Myocyte (in vitro differentiated cells): ENCODE measurements at places on chromosomes 12 and 14.
A peak's percentile ranks its signal among the peaks of the same experiment; 100 is the strongest.

DNA sequence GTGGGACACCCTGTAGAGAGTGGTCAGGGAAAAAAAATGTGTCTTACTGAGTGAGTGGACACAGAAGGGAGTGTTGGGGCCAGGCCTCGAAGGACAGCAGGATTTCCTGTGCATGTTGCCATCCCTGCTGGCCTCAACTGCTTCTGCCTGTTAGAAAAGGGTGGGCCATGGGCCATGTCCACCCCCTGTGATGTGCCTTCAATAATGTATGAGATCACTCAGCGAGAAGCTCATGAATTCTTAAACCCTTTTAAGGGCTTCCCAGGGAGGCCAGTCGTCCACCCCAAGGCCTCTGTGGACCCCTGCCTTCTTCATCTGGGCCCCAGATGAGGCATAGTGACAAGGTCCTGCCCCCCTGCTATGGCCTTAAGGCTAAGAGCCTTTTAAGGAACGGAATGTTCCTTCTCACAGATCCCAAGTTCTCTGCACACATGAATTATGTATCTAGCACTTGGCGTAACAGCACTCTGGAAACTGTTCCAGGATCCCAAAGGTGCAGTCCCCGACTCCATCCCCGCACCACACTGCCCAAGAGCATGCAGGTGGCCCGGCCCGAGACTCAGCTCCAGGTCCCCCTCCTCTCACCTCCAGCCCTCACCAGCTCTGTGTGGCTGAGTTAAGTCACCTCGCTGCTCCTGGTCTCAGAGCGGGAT lies 8.9 kb upstream of the C14orf132 start:
- no peak for DNase-seq

DNA sequence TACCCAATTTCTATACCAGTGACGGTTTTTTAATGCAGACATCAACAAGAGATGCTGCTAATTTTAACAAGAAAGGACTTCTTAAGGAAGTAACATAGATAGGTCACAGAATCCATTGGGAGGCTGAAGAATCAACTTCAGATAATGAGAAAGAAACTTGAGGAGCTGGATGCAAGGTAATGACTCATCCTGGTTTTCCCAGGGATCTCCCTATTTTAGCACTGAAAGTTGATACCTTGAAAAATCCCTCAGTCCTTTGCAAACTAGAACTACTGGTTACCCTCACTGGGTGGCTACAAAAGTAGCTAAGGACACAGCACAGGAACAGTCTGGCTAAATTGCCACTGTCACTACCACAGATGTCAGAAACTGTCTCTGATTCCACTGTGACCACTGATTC lies 561.9 kb downstream of the FLRT2 start:
- DNase-seq, result peak; percentile 12

- DNase-seq, result no peak
These were observed 1.7 kb downstream of the CREBL2 start for GRCh38 chr12:12613344-12613743.

GRCh38 chr14:54667764-54668163 lies 100.8 kb downstream of the SAMD4A start:
- DNase-seq, result peak; percentile 96

- no peak for DNase-seq
These were observed 41.7 kb downstream of the RPH3A start for GRCh38 chr12:112833267-112833666.

GRCh38 chr14:69281450-69282169 lies 21.7 kb downstream of the GALNT16 start:
- no peak for DNase-seq

DNA sequence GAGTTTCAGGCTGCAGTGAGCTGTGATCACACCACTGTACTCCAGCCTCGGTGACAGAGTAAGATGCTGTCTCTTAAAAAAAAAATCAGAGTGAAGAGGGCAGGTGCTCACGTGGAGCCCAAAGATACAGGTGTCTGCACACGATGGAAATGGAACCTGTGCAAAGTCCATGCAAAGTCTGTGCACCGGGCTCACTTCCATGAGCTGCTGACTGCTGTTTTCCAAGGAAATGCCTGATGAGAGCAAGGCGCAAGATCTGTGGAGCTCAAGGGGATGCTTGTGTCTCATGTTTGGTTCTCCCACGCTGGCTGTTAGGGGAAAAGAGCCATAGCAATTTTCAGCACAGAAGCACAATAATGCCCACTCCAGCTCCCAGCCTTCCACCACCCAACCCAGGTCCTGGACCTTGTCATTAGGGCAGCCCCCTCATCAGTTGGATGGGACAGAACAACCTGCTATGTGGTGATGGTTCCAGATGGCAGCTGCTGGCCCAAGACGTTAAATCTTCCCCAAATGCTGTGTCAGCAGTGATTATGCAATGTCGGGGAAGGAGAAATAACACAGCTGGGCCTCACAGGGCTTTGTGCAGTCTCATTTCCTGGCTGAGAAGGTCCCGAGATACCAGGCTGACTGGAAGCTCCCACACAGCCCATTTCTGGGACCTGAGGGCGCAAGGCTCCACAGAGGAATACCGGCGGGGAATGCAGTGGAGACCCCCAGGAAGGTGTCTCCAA lies 27.9 kb upstream of the DICER1 start:
- peak; percentile 42 for DNase-seq

- no peak for DNase-seq
These were observed 471.8 kb downstream of the TMEM117 start for GRCh38 chr12:44307506-44308168.

DNA sequence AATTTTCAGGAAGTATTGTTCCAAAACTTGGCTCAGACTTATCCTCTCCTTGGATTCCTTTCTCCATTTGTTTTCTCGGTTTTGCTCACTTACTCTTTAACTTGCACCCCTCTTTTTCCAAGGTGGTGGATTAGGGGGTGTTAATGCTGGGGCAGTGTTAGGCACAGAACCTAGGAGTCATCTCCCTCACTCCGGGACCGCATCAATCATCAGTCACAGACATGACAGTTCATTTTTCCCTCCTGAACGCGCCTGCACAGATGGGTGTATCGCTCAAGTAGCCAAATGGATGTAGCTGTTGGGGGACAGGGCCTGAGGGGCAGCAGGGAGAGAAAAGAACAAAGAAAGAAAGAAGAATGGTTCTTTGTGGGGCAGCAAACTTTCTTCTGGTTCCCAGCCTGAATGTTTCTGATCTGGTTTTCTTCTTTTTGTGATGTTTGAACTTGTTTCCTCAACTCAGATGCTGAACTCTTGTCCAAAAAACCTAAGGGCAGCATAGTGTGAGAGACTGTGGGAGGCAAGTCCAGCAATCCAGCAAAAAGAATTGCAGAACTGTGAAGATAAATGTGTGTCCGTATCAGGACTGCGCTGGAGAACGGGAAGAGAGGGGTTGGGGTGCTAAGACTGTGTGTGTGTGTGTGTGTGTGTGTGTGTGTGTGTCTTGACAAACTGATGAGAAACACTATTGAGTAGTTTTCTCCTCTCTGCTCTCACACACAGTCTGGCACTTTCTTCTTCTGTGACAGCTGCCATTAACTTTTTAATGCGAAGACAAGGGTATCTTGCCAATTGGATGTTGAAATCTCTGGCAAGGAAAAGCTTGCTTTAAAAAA lies 131.1 kb downstream of the FBXL14 start:
- no peak for DNase-seq

DNA sequence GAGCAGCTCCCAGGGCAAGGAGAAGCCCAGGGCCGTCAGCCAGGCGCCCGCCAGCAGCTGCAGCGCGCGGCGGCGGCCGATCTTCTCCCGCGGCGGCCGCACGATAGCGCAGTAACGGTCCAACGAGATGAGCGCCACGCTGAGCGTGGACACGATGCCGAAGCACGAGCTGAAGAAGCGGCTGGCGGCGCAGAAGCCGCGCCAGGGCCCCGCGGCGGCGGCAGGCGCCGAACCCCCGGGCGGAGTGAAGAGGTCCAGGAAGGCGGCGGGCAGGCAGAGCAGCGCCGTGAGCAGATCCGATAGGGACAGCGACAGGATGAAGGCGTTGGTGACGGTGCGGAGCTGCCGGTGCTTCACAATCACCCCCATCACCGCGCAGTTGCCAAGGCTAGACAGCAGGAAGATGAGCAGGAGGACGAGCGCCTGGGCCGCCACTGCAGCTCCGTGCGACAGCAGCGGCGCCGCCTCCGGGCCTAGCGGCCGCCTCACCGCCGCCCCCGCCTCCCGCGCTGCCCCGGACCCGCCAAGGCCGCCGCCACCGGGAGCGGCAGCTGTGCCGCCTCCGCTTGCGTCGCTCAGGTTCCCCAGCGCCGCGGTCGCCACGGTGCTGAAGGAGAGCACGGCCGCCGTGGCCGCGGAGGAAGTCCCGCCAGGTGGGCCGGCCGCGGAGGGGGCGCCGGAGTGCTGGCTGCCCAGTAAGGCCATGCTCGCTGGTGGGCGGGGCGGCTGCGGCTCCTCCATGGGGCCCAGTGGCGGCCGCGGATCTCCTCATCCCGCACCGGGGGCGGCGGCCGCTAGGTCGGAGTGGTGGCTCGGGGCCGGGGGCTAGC lies 479 bp downstream of the GPR135 start:
- DNase-seq, result peak; percentile 24

- no peak for DNase-seq
These were observed 451.3 kb downstream of the SNAPC1 start for GRCh38 chr14:62213516-62213915.

DNA sequence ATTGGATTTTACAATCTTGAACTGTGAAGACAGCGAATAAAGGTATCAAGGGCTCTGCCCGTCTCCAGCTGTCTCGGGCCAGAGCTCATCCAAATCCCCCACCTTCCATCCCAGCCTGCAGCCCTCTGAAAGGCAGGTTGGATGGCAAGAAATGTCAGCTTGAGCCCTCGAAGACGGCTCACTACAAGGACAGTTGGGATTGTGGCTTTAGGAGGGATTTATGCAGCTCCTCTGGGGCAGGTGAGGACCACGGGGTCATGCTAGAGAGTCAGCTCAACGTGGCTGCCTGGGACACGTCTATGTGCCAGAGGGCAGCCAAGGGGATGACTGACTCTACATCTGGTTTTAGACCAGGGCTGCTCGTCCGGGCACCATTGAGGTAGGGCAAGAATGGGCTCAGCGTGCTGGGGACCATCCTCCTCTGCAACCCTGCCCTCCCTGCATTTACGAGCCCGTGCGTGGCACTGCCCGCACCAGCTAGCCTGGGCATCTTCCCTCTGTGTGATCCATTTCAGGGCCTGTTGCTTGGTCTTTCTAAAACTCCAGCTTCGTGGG lies 16.2 kb downstream of the MVK start:
- DNase-seq, result no peak

DNA sequence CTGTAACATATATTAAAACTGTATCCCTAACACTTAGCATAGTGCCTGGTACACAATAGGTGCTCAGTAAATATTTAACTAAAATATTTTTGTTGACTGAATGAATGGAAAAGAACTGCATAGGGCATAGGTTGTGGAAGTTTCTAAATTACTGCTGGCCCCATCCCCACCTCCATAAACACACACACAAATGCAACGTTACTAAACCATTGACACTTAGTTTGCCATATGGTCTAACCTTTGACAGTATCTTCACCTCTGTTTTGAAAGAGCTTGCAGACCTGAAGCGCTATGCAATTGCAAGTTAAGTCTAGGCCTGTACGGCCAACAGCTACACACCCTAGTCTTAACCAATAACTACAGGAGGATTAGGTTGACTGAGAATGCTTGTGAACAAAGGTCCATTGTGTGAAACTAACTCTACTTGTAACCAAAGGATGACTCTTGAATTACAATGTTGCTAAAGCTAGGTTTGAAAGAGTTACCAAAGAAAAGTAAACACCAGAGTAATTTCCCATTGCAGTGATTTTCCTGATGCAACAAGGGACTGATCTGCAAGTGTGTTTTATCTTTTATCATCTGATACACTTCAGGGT lies 924 bp upstream of the MANSC1 start:
- DNase-seq, result no peak

DNA sequence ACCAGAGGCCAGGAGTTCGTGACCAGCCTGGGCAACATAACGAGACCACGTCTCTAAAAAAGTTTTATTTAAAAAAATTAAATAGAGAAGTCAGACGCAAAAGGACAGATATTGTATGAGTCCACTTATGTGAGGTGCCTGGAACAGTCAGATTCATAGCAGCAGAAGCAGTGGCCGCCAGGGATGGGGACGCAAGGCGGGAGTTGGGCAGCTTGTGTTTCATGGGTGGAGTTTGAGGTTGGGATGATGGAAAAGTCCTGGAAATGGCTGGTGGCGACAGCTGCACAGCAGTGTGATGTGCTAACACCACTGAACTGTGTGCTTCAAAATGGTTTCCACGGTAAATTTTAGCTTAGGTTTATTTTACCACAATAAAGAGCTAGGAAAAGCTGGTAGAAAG lies 57.6 kb upstream of the DDX11 start:
- DNase-seq, result peak; percentile 90
